ENCODE measurements at places on chromosomes 12 and 14.

DNA sequence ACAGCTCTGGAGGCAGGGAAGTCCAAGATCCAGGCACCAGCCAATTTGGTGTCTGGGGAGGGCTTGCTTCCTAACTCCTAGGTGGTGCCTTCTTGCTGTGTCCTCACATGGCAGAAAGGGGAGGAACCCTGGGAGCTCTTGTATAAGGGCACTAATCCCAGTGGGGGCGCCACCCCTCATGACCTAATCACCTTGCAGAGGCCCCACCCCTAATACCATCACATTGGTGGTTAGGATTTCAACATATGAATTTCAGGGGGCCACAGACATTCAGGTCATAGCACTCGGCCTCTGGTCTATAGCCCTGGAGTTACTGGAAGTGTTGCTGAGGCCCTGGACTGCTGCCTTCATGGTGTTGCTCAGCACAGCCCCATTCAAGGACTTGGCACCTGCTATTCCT, 14.6 kb downstream of the PSMD9 start:
- DNase-seq, result no peak

- DNase-seq, result no peak
These were observed 4.3 kb upstream of the GZMH start for GRCh38 chr14:24613747-24614146.

DNA sequence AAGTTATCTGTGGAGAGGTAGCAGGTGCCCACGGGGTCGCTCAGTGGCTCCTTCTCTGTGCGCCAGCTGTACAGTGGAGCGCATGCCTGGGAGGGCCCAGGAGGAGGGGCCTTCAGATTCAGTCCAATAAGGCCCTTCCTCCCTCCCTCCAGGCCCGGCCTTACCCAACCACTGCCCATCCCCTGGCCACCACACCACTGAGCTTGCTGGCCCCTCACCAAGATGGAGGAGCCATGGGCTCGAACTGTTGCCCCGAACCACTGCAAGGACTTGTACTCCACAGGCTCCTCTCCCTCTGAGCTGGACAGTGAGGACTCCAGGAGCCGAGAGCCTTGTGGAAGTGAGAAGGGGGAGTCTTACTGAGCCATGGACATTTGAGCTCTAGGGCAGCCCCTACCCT, 9.8 kb downstream of the ITGA5 start:
- no peak for DNase-seq

- no peak for DNase-seq
These were observed 89.2 kb downstream of the KCNK10 start for GRCh38 chr14:88233915-88234314.

- peak; percentile 90 for DNase-seq
These were observed at the start of gene TOMM20L for GRCh38 chr14:58395812-58396788. TOMM20L (plus strand) TSS chr14:58395930; CDS start chr14:58395958, 28 bp downstream.

- no peak for DNase-seq
These were observed 6.3 kb downstream of the TESC start for GRCh38 chr12:117092886-117093285.

DNA sequence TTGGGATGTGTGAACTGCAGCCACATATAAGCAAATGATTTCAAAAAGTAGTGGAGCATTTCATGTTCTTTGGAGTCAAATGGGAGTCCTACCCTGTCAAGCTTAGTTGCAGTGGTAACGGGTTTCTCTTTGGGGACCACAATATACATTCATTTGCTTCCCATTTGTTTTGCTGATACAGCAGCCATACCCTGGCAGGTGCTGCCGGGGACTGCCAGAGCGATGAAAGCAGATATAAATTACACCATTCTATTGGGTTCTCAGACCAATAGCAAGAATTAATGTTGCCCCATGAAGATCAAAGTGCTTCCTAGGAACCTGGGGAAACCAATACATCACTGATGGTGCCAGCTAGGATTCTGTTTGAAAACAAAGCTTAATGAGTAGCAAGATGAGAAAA, 1621.5 kb upstream of the FLRT2 start:
- DNase-seq, result no peak

DNA sequence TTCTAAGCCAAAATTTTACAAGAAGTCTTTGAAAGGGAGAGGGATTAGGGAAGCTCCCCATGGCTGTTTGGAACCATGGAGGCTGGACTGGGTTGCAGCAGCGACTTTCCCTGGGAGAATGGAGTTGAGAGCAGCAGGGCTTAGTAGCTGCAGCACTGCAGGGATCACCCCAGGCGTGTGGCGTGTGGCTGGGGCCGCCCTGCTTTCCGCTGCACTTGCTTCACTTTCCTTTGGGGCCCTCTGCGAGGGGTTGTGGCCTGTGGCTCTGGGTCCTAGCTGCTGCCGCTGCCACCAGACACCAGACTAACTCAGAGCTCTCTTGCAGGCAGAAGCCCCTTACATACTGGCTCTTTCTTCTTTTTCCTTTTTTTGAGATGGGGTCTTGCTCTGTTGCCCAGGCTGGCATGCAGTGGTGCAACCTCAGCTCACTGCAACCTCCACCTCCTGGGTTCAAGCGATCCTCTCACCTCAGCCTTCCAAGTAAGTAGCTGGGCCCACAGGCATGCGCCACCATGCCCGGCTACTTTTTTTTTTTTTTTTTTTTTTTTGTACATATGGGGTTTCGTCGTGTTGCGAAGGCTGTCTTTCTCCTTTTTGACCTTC, 25.4 kb downstream of the CCDC62 start:
- no peak for DNase-seq

- DNase-seq, result no peak
These were observed 56.1 kb upstream of the FUT8 start for GRCh38 chr14:65356327-65356836.

DNA sequence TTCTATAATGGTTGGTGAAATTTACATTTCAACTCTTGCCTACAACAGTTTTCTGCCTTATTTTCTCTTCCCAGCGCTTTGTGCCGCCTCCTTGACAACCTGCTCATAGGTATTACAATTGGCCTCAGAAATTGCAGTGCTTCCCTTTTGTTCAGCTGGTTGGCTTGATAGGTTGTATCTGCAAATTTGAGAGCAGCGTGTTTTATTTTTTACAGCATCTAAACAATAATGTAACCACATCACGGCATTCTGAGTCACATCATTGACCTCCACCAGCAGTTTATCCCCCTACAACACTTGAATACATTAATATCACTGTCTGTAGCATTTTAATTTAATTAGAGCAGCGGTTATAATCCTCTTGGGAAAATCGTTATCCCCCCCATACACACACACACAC, 99.4 kb downstream of the ETV6 start:
- DNase-seq, result no peak

GRCh38 chr14:56659964-56660551, 80.5 kb downstream of the TMEM260 start:
- DNase-seq, result no peak

DNA sequence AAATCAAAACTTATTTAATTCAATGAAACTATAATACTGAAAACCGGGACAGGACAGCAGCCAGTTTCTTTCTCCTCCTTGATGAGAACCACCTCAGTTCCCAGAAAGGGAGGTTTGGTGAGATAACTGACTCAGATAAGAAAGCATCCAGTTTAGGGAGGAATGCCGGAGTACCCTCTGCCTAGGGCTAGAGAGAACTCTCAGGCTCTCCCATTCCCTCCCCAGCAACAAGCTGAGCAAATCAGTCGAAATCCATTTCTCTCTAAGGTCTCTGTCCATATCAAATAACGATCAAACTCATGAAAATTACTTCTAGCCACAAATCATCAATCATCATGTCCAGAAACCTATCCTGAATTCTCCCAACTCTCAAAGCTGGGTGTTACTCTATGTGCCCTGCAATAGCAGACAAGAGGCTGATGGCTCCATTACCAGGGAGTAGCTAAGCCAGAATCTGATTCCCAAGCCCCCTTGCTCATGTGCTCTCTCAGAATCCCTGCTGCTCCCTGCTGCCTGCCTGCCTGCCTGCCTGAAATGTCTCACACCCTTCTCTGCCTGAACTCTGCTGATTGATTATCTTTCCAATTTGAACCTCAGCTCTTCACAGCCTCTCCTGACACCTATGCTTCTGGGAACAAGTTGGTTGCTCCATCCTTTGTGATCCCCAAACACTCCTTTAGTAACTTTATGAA, 49.4 kb downstream of the SLC25A47 start:
- no peak for DNase-seq

GRCh38 chr14:72013721-72014345, 81.6 kb downstream of the RGS6 start:
- DNase-seq, result no peak

GRCh38 chr12:27779416-27779919, 565 bp upstream of the KLHL42 start:
- DNase-seq, result no peak

GRCh38 chr14:90453401-90453951, 56.6 kb downstream of the CALM1 start:
- DNase-seq, result peak; percentile 49

DNA sequence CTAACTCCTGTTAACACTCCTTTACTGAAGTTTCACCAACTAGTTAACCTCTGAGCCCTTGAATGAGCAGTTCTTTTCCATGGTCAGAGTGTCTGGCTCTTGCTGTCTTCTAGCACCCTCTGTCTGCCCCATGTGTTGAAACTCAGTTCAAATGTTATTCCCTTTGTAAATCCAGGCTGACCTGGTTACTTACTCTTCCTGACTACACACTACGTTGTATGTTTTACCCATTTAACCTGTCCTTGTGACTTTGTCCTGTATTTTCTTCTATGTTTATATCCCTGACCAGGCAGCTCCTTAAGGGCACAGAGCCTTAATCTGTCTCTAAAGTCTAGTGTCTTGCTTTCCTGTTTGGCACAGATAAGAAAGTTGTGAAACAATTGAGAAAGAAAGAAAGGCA, 389.0 kb upstream of the RPL10L start:
- DNase-seq, result no peak

DNA sequence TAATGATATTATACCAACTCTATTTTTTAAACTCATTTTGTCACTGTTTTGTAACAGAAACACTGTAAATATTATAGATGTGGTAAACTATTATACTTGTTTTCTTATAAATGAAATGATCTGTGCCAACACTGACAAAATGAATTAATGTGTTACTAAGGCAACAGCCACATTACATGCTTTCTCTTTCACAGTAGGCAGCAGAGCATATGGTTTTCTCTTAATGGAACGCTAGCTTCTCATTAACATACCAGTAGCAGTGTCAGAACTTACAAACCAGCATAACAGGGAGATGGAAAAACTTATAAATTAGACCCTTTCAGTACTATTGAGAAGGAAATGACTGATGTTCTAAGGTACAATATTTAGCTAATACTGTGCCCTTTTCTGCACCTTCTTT, 398.8 kb downstream of the PRKD1 start:
- no peak for DNase-seq

GRCh38 chr14:75985618-75986438, at the start of gene IFT43:
IFT43 (plus strand) TSS chr14:75985763; CDS start chr14:75985787, 24 bp downstream.
- peak; percentile 91 for DNase-seq

- no peak for DNase-seq
These were observed 85.3 kb downstream of the B4GALNT3 start for GRCh38 chr12:544941-545635.

- no peak for DNase-seq
These were observed 30.8 kb upstream of the AKAP6 start for GRCh38 chr14:32298346-32298745.

GRCh38 chr12:92365836-92366235, 220.2 kb upstream of the BTG1 start:
- DNase-seq, result no peak

- no peak for DNase-seq
These were observed 32.8 kb upstream of the TOMM20L start for GRCh38 chr14:58362798-58363412.

GRCh38 chr14:32542507-32542906, 213.4 kb downstream of the AKAP6 start:
- DNase-seq, result no peak

- no peak for DNase-seq
These were observed 2.6 kb downstream of the GDF11 start for GRCh38 chr12:55745361-55746173.

- DNase-seq, result no peak
These were observed 266.3 kb downstream of the LRIG3 start for GRCh38 chr12:58654021-58654420.

DNA sequence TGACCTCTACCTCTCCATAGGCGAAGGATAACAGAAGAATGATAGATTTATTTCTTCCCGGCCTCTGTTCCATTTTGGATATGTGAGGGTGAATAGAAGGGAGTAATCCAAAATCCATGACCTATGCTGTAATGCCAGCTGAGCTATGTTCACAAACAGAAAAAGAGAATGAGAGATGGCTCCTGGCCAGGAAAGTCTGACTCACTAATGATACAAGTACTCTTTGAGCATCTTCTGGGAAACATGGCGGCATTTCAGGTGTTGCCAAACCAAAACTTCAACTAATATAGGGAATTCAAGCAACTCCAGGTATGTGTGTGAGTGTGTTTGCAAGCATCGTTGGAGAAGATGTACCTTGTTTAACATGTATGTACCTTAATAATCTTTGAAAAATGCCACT, 55.1 kb downstream of the MED13L start:
- no peak for DNase-seq

GRCh38 chr12:29160230-29160629, 11.2 kb downstream of the FAR2 start:
- DNase-seq, result no peak

- no peak for DNase-seq
These were observed 66.0 kb downstream of the KLHL28 start for GRCh38 chr14:44895716-44896115.

DNA sequence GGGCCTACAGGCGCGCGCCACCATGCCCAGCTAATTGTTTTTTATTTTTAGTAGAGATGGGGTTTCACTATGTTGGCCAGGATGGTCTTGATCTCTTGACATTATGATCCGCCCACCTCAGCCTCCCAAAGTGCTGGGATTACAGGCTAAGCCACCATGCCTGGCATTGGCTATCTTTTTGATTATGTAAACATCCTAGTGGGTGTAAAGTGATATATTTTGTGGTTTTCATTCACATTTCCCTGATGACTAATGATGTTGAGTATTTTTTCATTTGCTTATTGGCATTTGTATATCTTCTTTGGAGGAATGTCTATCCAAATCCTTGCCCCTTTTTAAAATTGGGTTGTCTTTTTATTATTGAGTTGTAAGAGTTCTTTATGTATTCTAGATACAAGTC, 16.3 kb downstream of the CREBL2 start:
- no peak for DNase-seq

- DNase-seq, result no peak
These were observed 47.4 kb upstream of the SRSF5 start for GRCh38 chr14:69719501-69719951.

- DNase-seq, result peak; percentile 61
These were observed 2.1 kb downstream of the LUM start for GRCh38 chr12:91109148-91109564.
